ENCODE measurements at places on chromosomes 1 and 21.

GRCh38 chr1:24761582-24761981 is 16.3 kb downstream of the CLIC4 start:
- DNase-seq = no peak

DNA sequence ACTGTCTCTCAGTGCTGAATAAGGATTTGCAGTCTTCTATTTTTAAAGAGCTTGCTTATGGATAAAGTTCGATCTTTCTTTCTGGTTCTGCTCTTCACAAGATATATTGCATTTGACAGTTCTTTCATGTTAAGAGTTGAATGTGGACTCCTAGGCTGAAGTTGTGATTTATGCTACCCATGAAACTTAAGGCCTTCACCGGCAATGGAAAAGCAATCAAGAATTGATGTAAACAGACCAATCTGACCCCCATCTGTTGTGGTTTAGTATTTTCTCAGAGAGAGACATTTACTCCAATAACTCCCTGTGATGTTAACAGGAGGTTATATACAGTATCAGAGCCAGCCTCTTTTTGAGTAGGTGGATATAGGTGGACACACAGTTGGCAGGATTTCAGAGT is 165.8 kb downstream of the PAPPA2 start:
- no peak for DNase-seq

DNA sequence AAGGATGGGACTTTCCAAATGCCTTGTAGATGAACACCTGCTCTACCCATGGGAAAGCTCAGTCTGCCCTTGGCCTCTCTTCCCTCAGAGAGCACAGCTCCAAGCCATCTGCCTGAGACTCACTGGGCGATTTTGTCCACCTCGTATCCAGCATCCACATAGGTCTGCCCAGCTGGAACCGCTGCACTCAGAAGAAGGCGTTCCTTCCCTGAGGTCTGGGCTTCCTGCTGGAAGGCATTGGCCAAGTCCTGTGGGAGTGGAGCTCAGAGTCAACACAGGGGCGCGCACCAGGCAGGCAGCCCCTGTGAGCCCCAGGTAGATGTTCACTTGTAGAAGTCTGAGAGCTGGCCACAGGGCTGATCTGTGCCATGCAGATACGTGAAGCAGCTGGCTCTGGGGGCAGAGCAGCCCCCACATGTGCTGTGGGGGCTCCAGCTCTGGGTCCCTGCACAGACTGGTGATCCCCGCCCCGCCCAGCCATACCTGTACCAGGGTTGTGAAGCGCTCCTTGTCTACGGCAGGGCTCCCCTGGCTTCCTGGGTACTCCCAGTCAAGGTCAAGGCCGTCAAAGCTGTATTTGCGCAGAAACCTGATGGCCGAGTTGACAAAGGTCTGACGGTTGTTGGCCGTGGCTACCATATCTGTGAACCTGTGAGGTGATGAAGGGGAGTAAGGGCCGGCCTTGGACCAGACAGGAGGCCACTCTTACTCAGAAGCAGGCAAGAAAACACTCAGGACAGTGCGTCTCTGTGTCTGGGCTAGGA is 6.3 kb downstream of the CHIT1 start:
- DNase-seq = no peak

DNA sequence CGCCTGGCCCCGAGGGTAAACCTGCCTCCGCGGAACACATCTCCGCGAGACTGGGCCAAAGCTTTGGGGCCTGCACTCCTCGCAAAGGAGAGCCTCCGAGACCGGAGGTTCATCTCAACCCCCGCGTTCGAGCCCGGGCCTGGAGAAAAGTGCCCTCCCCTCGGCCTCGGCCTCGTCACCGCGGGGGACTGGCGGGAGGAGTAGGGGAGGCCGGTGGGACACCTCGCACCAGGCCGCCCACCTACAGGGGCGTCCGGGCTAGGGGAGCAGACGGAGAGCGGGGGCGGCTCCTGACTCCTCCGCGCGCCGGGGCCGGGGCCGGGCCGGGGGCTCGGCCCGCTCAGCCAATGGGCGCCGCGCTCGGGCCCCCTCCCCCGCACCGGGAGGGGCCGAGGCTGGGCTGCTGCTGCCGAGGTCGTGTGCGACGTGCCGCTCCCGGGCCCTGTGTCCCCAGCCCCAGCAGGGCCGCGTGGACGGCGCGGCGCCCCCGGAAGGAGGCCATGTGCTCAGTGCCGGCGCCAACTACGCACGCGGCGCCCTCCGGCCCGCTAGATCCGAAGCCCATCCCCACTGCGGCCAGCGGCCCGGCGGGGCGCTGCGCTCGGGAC is 684 bp downstream of the SLC2A1 start:
- peak; percentile 42 for DNase-seq

GRCh38 chr1:237851210-237851845 is 39.4 kb downstream of the ZP4 start:
- no peak for DNase-seq

DNA sequence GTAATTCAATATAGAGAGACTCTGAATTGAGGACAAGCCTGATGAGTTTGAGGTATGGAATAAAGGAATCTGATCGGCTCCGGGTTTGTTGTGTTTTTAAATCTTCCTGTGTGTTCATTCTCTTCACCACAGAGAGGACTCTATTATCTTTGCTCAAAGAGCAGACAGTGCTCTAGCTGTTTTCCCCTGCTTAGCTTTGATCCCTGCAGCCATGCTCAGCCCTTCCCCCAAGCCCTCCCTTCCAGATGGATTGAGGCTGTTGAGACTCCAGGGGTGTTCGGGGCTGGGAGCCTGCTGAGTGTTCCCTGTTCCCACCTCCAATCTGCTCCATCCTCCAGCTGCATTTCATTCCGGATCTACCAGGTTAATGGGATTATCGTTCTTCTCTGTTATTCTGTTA is 74.2 kb upstream of the CXADR start:
- no peak for DNase-seq

DNA sequence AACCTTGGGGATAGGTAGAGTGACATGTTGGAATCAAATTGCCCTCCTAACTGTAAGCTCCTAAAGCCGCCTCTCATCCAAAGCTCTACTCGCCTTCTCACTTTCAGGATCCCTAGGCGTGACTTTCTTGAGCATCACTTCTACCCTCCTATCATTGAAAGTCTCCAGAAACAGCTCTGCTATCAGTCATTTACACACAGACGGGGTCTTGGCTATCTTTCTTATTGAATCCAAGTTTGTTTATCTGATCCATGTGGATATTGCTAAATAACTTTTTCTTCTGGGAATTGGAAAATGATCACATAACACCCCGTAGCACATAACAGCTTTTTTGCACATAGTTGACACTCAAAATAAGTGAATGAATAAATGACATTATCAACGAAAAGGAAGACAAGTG is 216.4 kb upstream of the KIAA0040 start:
- no peak for DNase-seq

GRCh38 chr1:35046730-35047129 is 15.0 kb upstream of the ZMYM6 start:
- DNase-seq = no peak

- no peak for DNase-seq
Measured at GRCh38 chr1:36692465-36693160, 209.9 kb upstream of the CSF3R start.

GRCh38 chr1:155050560-155051341 is at the start of gene ADAM15:
TSS of gene ADAM15 (plus strand) at chr1:155051316. CDS start at chr1:155051387, 71 bp downstream.
- peak; percentile 71 for DNase-seq

DNA sequence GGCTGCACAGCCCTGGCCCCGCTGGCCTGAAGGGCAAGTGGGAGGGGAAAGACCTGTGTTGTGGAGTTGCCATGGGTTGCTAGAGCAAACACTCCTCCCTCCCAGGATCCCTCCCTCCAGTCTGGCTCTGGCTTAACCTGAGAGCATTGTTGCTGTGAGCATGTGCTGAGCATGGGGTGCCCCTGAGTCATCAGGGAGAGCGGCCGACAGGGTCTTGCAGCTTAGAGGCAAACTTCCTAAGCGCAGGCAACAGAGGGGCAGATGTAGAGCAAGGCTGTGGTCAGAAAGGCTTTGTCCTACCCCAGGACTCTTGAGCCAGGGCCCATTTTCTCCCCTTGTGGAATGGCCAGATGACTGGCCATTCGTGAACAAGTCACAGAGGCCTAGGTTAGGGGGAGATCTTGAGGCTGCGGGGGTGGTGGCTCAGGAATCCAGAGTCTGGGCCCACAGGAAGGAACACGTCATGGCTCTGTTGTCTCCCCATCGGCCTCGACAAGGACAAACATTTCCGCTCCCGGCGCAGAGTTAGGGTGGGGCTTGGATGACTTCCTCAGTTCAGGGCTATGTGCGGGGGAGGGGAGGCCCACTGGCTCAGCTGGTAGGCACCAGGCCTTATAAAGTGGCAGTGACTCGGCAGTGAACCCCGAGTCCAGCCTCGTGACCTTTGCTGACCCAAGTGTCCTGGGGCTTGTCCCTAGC is 362 bp upstream of the DYNLT4 start:
- peak; percentile 87 for DNase-seq

GRCh38 chr1:220594356-220594755 is 66.4 kb downstream of the MARK1 start:
- no peak for DNase-seq

DNA sequence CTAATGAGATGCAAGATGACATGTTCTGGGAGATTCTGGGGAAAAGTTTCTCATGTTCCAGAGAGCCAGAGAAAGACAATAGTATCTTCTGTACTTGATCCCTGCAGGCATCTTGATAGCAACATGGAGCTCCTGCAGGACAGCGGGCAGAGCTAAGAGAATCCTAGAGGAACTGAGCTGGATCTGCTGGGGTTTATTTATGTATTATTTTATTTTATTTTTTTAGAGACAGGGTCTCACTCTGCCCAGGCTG is 22.7 kb upstream of the SCAF4 start:
- no peak for DNase-seq

GRCh38 chr1:234481771-234482170 is 2.8 kb upstream of the TARBP1 start:
- no peak for DNase-seq

DNA sequence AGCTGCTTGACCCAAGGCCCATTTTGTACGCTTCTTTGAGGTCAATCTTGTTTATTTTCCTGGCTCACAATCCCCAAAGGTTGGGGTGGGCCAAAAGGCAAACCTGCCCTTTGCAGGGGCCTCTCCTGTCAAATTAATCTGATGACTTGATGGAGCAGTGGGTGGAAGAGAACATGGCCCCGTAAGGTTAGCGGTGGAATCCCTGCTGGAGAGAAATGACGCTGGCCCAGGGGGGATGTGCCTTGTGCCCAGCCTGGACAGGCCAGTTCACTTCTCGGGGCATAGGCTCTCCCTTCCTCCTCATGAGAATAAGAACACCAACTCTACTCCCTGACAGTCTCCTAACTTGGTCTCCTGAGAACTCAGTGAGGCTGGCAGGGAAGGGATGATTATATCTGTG is 40.5 kb downstream of the C1orf198 start:
- DNase-seq = no peak

DNA sequence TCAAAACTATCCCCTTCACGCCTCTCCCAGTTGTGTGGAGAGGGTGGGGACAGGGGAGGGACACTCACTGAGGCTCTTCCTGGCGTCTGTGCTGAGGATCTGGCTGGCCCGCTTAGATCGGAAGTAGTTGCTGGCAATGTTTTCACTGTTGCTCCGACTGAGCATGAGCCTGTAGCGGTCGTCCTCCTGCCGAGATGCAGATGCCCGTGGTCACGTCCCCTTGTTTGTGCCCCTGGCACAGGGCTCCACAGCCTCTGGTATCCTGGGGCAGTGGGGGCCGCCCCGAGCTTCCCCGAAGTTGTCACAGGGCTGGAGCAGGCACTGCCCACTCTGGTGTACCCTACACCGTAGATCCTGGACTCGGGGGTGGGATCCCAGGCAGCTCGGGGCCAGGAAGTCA is 5.0 kb upstream of the DDOST start:
- no peak for DNase-seq

DNA sequence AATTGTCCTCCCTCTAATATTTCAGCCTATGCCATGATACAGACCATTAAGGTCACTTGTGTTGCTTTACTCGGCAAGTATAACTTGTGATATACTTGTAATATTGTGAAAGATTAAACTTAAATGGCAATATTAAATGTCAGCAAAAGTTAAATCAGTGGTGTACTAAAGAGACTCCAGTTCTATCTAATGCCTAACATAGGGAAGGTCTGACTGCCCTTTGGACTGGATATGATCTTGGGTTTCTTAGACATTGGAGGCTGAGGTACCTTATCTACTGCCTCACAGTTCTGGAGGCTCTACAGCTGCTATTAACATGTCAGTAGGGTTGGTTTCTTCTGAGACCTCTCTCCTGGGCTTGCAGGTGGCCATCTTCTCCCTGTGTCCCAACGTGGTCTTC is 89.9 kb downstream of the MT1HL1 start:
- DNase-seq = no peak

- DNase-seq = no peak
Measured at GRCh38 chr1:245500546-245500945, 345.8 kb downstream of the KIF26B start.

DNA sequence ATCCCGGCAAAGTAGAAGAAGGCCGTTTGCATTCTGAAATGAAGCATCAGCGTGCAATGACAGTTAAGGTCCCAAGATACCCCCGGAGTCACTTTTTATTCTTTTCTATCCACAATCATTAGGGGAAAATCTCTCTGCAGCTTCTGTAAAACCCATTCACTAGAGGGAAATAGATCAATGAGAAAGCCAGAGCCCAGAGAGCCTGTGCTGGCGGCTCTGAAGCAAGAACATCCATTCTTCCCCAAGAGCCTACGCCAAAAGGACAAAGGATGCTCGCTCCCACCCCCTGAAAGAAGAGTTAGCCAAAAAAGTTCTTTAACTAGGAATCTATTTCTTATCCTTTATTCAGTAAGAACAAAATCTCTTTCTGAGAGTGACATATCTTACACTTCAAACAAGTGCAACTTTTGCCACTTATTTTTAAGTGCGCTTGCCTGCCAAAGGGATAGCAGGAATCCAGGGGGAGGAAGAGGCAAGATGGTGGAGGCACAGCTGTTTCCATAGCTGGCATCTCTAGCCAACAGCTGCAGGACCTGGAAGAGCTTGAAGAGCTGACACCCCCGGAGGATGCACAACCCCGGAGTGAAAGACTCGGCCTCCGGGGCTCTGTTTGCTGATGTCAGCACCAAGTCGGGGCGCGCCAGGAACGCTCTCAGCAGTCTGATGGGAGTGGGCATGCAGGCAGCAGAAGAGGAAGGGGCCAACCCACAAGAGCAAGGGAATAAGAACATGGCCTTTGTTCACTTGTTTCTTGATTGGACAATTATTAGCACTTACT is 68.7 kb downstream of the KCNN3 start:
- DNase-seq = no peak

DNA sequence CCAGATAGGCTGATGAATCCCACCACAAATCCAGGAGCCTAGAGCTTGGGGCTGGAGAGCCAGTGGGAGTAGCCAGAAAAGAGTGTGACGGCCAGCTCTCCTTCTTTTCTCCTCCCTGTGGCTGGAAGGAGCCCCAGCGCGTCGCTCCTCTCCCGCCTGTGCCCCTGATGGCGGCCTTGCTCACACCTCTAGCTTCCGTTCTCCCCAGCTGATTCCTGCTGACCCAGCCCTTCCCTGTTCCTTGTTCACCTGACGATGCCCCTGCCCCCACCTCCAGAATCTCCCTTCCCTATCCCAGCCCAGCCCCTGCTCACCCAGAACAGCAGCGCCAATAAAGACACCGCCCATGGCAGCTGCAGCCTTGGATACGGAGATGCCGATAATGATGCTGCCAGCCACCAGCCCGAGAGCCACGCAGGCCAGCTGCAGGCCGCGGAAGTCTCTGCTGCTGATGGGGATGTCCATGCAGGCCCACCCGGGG is 656 bp downstream of the KNCN start:
- DNase-seq = no peak

- DNase-seq = no peak
Measured at GRCh38 chr1:42941640-42942330, 16.9 kb downstream of the SLC2A1 start.
